ENCODE measurements at places on chromosomes 3 and 15.

GRCh38 chr3:48952510-48953118 lies 34.0 kb downstream of the ARIH2 start:
- peak; percentile 44 for DNase-seq

DNA sequence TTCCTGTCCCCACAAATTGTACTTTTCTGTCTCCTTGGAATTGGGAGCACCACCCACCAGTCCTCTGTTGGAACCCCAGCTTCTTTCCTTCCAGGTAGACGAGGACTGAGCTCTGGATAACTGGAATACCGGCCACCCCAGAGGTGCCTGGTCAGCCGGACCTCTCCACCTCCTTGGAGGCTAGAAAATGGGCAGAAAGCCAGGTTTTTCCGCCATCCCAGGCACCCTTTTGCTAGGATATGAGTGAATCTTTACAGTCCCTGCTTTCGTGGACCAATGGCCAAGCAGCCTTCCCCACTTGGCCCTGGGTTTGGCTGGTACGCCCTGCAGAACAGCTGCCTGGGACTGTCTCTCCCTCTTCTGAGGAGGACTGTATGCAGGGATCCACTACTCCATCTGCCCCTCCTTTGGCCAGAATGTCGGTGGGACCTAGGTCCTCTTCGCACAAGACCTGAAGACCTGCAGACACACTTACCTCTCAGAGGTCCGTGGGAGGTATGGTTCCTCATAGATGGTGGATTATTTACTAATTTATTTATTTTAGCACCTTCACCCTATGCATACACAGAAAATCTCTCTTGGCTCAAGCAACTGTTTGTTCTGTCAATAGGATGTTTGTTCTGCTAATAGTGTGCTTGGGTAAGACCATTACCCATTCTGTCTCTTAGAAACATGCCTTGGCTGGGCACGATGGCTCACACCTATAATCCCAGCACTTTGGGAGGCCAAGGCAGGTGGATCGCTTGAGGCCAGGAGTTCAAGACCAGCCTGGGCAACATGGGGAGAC lies 8.6 kb upstream of the CHAC1 start:
- no peak for DNase-seq

DNA sequence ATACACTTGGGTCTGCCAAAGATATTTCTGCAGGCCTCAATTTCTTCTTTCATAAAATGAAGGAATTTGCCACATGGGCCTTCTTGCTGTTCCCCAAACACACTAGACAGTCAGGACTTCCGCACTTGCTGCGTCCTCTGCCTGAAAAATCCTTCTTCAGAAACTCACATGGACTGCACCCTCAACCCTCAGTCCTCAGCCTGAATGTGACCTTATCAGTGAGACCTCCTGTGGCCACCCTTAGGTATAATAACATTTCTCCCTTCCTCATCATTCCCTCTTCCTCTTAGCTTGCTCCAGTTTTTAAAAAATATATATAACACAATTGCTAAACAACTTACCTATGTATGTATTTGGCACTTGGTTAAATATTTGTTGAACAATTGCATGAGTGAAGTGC lies 257.5 kb downstream of the MFSD1 start:
- DNase-seq = peak; percentile 6

DNA sequence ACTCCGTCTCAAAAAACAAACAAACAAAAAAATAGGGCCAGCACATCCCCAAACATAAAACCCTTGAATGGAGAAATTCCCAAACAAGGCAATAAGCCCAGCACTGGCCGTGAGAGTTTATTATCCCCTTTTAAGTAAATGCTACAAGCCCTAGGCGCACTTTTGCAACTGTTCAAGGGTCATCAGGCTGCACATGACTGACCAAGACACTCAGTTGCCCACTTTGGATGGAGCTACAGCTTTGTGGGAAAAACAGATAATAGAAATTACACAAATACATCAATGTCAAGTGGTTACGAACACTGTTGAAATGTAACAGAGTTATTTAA lies 33.7 kb upstream of the ZNF445 start:
- DNase-seq = no peak

DNA sequence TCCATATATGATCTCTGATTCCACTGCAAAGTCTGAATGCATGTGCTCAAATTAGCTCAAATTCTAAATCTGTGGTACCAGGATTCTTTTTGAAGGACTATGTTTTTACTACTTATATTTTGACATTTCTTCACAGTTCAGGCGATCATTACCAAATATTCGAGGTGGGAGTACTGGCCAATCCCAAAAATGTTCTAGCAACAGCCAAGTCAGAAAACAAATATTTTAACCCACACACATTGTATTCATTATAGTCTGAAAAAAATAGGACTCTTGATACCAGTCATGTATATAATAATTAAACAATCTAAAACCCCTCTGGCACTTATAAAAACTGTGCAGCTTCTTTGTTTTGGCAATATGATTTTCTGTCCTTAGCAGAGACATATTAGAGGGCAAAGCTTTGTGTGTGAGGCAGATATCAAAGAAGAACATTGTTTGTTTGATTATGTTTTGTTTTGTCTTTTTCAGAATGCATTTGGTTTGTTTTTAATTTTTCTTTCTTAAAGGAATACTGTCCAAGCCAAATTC lies 37.4 kb downstream of the FGF7 start:
- DNase-seq = no peak

GRCh38 chr3:52321481-52321880 lies 5.4 kb downstream of the DNAH1 start:
- no peak for DNase-seq

- peak; percentile 56 for DNase-seq
Observed at GRCh38 chr15:70584838-70585706, 178.3 kb downstream of the UACA start.

DNA sequence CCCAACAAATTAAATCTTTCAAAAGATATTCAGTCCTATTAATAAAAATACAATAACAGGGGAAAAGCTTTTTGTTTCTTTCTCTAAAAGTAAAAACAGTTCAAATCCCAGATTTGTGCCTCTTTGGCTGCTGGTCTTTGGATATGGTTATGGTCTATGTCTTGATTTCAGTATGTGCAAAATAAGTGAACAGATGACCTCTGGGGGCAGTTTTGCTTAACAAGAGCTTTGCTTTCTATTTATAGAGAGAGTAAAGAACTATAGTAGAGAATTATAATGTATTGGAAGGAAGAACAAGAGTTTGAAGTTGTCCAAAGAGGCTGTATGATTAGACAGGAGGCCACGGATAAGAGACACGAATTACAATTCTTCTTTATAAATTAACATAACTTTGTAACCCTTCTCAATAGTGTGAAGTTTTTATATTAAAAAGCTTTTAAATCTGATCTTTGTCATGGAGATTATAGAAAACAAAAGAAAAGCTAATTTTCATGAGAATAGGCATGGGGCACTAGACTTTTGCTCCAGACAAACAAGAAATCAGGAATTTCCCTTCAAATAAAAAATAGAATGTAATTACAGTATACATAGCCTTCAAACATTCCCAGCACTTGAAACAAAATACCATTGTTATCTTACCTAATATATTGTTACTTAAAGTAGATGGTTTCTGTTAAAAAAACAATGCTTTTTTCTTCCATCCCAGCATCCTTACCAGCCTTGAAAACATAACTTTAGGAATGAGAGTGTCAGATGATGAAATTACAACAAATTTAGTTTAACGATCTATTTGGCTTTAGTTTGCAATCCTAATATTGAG lies 432.7 kb upstream of the ARHGEF26 start:
- no peak for DNase-seq

- no peak for DNase-seq
Observed at GRCh38 chr15:57881361-57881760, 174.8 kb downstream of the POLR2M start.

DNA sequence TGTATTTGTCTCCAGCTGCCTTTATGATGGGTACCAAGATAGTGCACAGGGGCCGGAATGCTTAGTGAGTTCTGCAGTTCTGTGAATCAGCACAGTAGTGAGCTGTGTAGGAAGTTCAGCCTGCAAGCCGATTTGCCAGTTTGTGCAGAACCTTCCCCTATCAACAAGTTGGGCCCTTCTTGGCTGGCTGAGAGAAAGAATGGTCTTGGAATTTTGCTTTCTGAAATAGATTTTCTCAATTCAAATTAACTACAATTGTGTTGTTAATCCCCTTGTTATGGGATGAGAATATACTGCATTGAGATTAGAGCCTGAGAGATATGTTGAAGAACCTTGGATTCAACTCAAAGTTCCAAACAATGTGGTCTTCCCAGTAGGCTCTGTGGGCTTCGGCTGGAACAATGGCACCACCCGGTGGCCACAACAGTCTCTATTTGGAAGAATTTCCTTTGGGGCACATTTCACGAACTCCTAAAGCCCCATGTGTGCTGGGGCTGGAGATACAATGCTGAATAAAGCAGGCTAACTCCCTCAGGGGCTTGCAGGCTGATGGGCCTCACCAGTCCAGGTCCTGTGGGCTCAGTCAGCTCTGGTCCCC lies 59.1 kb downstream of the TRIM42 start:
- DNase-seq = peak; percentile 75

GRCh38 chr3:48716508-48716981 lies 476 bp downstream of the IP6K2 start:
- peak; percentile 25 for DNase-seq

GRCh38 chr3:120903221-120903620 lies 4.8 kb upstream of the STXBP5L start:
- peak; percentile 52 for DNase-seq

DNA sequence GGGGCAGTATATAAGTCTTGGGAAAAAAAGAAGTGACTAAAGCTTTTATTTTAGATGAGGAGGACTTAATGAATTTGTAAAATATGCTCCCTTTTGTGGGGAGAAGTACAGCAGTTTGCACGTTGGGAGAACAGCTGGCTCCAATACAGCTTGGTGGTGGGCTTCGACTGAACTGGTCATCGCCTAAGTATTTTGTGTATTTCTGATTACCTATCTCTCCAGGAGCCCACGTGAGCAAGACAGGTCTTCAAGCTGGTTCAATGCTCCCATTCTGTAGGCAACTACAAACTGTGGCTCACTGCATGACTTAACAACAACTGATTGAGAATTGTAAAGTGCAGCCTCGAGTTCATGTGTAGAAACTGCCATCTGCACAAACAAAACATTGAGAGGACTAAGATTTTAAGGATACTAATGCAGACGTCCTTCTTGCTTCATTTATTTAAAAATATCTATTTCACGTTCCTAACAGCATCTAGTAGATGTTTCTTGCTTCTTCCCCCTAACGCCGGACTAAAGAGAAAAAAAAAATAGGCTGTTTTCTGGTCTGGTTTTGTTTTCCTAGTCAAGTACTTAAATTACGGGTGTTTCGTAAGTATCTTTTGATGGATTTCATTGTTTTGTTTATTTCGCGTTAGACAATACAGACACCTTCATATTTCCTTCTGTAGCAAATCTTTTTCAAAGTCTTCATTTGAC lies 1.4 kb upstream of the GREM1 start:
- DNase-seq = no peak

DNA sequence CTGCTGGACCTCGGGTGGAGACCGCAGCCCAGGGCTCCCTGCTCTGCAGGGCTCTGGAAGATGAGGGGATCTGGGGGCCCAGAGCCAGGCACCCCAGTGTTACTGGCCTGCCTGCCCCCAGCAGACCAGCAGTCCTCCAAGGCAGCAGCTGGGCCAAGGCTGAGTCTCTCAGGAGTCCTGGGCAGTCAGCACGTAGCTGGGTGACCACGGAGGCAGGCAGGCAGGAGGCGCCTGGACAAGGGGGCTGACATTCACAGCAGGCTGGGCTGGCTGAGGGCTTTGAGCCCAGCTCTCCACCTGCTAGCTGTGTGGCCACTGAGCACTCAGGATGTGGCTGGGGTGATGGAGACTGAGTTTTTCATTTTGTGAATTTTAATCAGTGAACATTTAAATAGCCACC lies 67.9 kb downstream of the IQSEC1 start:
- no peak for DNase-seq

DNA sequence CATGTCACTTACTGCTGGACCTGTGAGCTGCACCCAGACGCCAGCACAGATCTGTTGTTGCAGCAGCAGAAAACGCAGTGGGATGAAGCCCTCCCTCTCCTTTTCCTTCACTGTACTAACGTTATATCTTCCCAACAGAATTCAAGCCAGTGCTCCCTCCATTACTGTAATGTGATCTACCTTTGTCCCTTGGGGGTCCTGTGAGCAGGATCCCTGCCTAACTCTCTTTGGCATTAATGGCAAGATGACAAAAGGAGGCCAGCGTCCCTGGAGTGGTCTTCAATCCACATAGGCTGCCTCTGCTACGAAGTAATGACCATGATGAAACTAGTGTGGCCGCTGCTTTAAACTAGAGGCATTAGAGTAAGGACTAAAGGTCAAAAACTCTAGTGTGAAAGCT lies 69.3 kb upstream of the SOX14 start:
- no peak for DNase-seq

GRCh38 chr3:139518926-139519842 lies 20.4 kb downstream of the RBP1 start:
- no peak for DNase-seq

GRCh38 chr3:129673897-129674797 lies 67.7 kb upstream of the PLXND1 start:
- DNase-seq = peak; percentile 45

DNA sequence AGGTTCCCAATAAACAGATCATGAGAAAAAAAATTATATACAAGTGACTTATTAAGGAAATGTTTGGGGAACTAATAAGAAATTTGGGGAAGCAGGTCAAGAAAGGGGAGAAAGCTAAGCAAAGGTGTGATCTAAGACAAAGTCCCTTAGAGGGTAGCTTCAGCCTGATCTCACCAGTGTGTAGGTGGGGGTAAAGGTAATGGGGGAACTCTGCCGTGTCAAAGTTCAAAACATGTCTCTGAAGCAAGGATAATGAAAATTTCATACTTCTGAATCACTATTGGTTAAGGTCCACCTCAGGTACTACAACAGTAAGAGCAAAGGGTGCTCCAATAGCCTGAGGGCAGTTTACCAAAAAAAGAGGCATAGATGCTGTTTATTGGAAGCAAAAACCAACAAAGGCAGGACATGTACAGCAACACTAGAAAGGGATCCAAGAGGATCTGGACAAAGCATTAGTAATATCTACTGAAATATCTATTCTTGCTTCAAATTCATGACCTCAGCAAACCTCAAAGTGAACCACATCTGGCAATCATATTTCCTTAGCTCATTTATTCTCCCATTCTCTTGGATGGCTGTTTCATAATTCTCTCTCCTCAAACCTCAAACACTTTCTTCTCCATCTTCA lies 6.9 kb downstream of the ACAD11 start:
- DNase-seq = no peak

GRCh38 chr15:66070220-66070934 lies 183.2 kb downstream of the MEGF11 start:
- peak; percentile 17 for DNase-seq

GRCh38 chr3:144028798-144029411 lies 57.3 kb downstream of the DIPK2A start:
- no peak for DNase-seq

DNA sequence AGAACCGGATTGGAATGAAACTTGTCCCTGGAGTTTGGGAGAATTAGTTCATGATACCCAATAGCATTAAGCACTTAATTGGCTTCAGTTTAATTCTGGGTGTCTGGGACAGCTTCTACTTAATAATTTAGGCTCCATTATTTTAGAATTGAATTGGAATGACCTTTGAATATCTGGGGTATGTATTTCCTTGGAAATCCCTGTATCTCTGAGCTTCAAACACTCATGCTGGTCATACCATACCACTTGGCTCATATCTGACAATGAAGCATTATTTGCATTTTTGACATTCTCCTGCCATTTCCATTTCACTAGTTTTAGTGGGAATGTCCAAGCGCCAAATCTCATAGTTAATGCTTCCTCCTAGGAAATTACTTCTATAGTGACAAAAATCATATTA lies 393.1 kb downstream of the DIPK2A start:
- no peak for DNase-seq

Data from HT-29 (cell line).